ENCODE measurements at places on chromosomes 16 and 17. TPM values are rescaled to one million over a fixed set of nuclear protein-coding genes. Genes with fewer than 3 reads are reported as not detected.

Gene KRTAP1-1
- total RNA-seq, result not detected

Gene SLC12A3
- total RNA-seq, result not detected

Gene SLC6A2
- total RNA-seq, result not detected

Gene TBC1D3E
- not detected for total RNA-seq

Gene EPX
- not detected for total RNA-seq

Gene RAI1
- total RNA-seq, result 10.5 TPM

Gene CTU2
- total RNA-seq, result 41.6 TPM

Gene RASL10B
- total RNA-seq, result 0.26 TPM

Gene CCL1
- 0.67 TPM for total RNA-seq
